Activated naive CD8-positive, alpha-beta T cell treated with anti-CD3 and anti-CD28 coated beads, Interleukin-2, amount 10 ng/mL, durations not matched to agents 7 days and 5 days (primary cell): ENCODE measurements at places on chromosomes 4 and X. TPM values are rescaled to one million over a fixed set of nuclear protein-coding genes. Genes with fewer than 3 reads are reported as not detected.
A peak's percentile ranks its signal among the peaks of the same experiment; 100 is the strongest.

DNA sequence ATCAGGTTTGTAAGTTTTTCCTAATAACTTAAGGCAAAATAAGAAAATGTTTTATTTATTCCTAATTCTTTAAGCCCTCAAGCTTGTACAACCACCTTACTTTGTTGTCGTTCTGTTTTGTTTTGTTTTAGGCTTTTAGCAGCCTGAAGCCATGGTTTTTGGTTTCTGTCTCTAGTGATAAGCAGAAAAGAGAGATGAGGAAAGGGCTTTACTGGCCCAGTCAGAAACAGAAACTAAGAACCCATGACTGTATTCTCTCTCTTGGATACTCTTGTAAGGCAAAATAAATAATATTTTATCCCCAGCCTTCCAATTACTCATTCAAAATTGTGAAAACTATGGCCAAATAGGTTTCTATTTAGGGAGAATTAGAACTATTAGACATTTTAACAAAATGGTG, 29.4 kb downstream of the TBC1D19 start:
- peaks cover 11% of the 10 kb centered on the region for H3K4me1 ChIP-seq
- H3K4me3 ChIP-seq: no peak overlapping the region
- H3K27me3 ChIP-seq: no peaks in the 10 kb centered on the region

DNA sequence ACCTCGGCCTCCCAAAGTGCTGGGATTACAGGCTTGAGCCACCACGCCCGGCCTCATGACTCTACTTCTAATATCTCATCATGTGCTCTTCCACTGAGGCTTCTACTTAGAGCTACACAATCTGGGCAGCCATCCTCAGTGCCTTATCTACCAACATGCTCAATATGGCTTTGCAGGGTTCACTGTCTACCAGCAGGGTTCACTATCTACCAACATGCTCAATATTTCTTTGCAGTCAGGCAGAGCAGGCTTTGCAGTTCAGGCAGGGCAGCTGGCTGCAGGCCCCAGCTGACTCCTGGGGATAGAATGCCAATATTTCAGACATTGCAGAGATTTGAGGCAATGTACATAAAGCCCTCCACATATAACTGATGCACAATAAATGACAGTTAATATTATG, 47.5 kb downstream of the PKD2 start:
- H3K36me3 ChIP-seq: peaks cover 9% of the 10 kb centered on the region
- H3K4me1 ChIP-seq: peaks cover 3% of the 10 kb centered on the region
- H3K4me3 ChIP-seq: no peak overlapping the region
- H3K27me3 ChIP-seq: no peaks in the 10 kb centered on the region
- no peak for DNase-seq

- no peak overlapping the region for H3K4me3 ChIP-seq
- no peaks in the 10 kb centered on the region for H3K36me3 ChIP-seq
- no peak overlapping the region for H3K27ac ChIP-seq
- DNase-seq: no peak
- no peaks in the 10 kb centered on the region for H3K27me3 ChIP-seq
- no peaks in the 10 kb centered on the region for H3K4me1 ChIP-seq
Measured at GRCh38 chr4:84051639-84052038, 447.5 kb downstream of the NKX6-1 start.

GRCh38 chr4:157389741-157390140, 169.2 kb downstream of the GRIA2 start:
- no peak overlapping the region for H3K4me3 ChIP-seq
- H3K27me3 ChIP-seq: no peaks in the 10 kb centered on the region
- no peak overlapping the region for H3K27ac ChIP-seq

DNA sequence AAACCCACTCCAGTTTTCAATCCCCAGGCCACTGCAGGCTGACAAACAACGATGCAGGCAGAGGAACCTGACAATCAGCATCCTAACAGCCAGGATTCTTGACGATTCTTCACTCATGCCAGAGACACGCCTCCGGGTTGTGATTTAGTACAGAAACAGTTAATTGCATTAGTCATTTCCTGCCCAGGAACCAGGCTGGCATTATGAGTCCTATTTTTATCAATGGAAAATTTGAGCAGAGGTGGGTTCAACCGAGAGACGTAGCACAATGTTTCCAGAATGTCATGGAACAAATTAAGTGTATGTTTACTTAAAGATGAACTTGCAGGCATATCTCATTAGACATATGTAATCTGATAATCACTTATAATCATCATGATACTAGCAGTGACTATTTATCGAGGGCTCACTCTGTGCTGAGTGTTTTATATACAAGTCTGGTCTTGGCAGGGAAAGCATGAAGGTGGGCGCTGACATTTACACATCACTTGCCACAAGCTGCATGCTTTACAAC, 159.7 kb downstream of the NSUN7 start:
- no peaks in the 10 kb centered on the region for H3K27me3 ChIP-seq
- no peak overlapping the region for H3K4me3 ChIP-seq
- H3K27ac ChIP-seq: no peak overlapping the region
- H3K4me1 ChIP-seq: peaks cover 9% of the 10 kb centered on the region
- H3K36me3 ChIP-seq: no peaks in the 10 kb centered on the region

Gene TGIF2LX
- total RNA-seq: not detected

Gene NBDY
- 47.0 TPM for total RNA-seq

Gene CWH43
- not detected for total RNA-seq

GRCh38 chrX:82973646-82974045, 534.4 kb upstream of the POU3F4 start:
- DNase-seq: no peak
- H3K27me3 ChIP-seq: no peaks in the 10 kb centered on the region
- H3K4me3 ChIP-seq: no peak overlapping the region
- H3K36me3 ChIP-seq: no peaks in the 10 kb centered on the region
- no peak overlapping the region for H3K27ac ChIP-seq

- no peaks in the 10 kb centered on the region for H3K36me3 ChIP-seq
- H3K4me1 ChIP-seq: no peaks in the 10 kb centered on the region
- H3K4me3 ChIP-seq: no peak overlapping the region
- H3K27me3 ChIP-seq: no peaks in the 10 kb centered on the region
Measured at GRCh38 chr4:167452922-167453430, 218.7 kb upstream of the SPOCK3 start.

- no peak overlapping the region for H3K27ac ChIP-seq
- no peaks in the 10 kb centered on the region for H3K36me3 ChIP-seq
- no peaks in the 10 kb centered on the region for H3K4me1 ChIP-seq
- H3K4me3 ChIP-seq: no peak overlapping the region
- no peak for DNase-seq
Measured at GRCh38 chr4:167196344-167197012, 37.8 kb downstream of the SPOCK3 start.

GRCh38 chrX:132532913-132533312, 44.1 kb upstream of the MBNL3 start:
- H3K27ac ChIP-seq: no peak overlapping the region
- H3K4me3 ChIP-seq: no peak overlapping the region
- H3K36me3 ChIP-seq: peaks cover 2% of the 10 kb centered on the region
- H3K4me1 ChIP-seq: peaks cover 5% of the 10 kb centered on the region
- no peak for DNase-seq
- no peaks in the 10 kb centered on the region for H3K27me3 ChIP-seq

DNA sequence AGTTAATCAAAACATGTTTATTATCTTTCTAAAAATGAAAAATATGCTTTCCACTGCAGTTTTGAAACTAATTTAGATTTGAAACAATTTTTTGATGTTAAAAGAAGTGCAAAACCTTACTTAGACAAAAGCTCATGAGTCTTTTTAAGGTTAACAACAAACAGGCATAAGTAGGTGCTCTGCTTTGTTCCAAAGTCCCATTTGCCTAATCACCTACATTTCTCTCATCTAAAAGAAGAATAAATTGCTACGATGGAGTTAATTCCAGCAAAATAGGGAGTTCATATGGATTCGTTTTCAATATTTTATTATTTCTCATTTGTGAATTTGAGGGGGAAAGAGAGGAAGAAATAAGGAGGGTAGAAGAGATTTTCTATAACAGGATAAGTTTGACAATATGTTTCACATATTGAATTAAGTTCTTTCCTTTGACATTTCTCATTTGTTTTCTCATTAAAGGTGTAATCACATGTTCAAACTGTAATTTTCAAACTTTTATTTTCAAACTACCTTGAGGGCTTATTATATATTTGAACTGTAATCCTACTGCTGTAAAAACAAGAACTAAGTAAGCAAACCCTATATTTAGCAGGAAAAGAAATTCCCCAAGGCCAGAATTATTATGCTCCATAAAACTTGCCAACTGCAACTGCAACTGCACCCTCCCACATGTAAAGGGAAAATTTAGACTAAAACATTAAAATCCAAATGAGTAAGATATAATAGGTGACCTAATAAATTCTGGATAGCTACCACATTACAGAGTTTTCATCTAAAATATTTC, 9.6 kb upstream of the SLC39A8 start:
- H3K4me1 ChIP-seq: peaks cover 5% of the 10 kb centered on the region
- H3K27me3 ChIP-seq: peaks cover 21% of the 10 kb centered on the region
- H3K4me3 ChIP-seq: no peak overlapping the region
- no peaks in the 10 kb centered on the region for H3K36me3 ChIP-seq
- no peak for DNase-seq
- H3K27ac ChIP-seq: no peak overlapping the region

GRCh38 chr4:176885224-176885623, 92.5 kb upstream of the VEGFC start:
- no peak overlapping the region for H3K4me3 ChIP-seq
- no peaks in the 10 kb centered on the region for H3K4me1 ChIP-seq
- DNase-seq: no peak
- H3K36me3 ChIP-seq: no peaks in the 10 kb centered on the region

DNA sequence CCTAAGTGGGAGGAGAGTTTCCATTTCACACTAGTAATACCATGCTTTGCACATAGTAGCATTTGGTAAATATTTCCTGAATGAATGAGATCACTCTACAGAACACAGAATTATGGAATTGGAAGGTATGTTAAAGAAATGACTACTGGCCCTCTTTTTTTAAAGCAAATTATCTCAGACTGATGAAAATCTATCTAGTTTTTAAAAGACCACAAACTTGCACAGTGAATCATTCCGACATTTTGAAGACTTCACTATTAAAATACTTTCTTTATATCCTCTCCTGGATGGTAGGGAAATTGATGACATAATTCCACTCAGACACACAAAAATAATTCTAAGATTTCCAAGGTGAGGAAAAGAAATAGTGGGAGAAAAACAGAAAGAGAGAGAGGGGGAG, 68.4 kb upstream of the ETNPPL start:
- no peak overlapping the region for H3K4me3 ChIP-seq
- no peak for DNase-seq
- no peaks in the 10 kb centered on the region for H3K36me3 ChIP-seq
- peaks cover 7% of the 10 kb centered on the region for H3K27me3 ChIP-seq
- no peak overlapping the region for H3K27ac ChIP-seq
- peaks cover 5% of the 10 kb centered on the region for H3K4me1 ChIP-seq

Gene CCNI
- 243 TPM for total RNA-seq

DNA sequence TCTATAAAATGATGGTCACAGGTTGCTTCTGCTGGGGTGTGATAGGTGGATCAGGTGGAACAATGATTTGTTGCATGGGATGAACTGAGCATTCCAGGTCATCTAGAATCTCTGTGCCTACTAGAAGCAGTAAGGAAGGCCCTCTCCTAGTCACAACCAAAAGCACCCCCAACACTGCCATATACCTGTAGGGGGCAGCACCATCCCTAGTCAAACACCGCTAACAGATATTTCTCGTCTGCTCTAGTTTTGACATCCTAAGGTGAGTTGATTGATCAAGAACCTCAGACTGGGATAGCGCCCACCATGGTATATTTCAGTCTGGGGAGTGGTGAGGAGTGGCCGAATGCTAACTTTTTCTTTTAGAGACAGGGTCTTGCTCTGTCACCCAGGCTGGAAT, 160.2 kb downstream of the NHS start:
- no peak overlapping the region for H3K27ac ChIP-seq
- no peaks in the 10 kb centered on the region for H3K36me3 ChIP-seq
- DNase-seq: peak; percentile 33
- H3K27me3 ChIP-seq: no peaks in the 10 kb centered on the region

DNA sequence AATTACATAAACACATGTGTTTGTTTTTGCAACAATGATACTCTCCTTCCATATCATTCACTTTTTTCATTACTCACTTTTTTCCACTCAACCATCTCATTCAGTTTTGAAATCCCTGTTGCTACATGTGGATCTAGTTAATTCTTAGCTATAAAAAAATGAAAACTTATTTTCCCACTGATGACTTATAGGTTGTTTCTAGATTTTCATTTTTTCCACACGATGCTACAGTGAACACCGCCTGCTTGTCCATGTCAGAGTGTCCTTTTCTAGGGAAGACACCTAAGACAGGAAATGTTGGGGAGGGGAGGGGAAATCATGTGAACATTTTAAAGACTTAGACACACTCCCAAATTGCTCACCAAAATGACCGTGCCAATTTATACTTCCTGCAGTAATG, 70.2 kb downstream of the SUPT20HL2 start:
- peaks cover 1% of the 10 kb centered on the region for H3K4me1 ChIP-seq
- H3K4me3 ChIP-seq: no peak overlapping the region
- peaks cover 6% of the 10 kb centered on the region for H3K27me3 ChIP-seq
- H3K27ac ChIP-seq: no peak overlapping the region
- no peaks in the 10 kb centered on the region for H3K36me3 ChIP-seq

Gene HSFX1
- 1.4 TPM for total RNA-seq

DNA sequence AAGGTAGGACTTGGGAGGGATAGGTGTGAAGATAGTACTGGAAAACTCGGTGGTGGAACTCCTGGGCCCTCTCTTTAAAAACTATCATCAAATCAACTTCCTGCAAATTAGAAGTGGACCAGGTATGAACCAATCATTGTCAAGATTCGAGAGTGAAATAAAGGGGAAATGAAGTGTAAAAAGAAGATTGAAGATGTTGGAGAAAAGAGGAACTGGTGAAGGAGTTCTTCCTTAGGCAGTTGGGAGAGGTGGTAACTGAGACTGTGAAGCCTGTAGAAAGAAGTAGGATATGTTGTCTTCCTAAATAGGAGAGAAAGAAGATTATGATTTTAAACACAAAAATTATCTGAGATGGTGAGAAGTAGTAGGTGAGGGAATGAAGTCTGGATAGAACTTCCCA, 212.2 kb downstream of the PPP1R2C start:
- H3K4me3 ChIP-seq: no peak overlapping the region
- no peak overlapping the region for H3K27ac ChIP-seq
- DNase-seq: no peak
- no peaks in the 10 kb centered on the region for H3K4me1 ChIP-seq
- H3K27me3 ChIP-seq: no peaks in the 10 kb centered on the region
- peaks cover 1% of the 10 kb centered on the region for H3K36me3 ChIP-seq

GRCh38 chrX:13126775-13127174, 82.4 kb upstream of the FAM9C start:
- peaks cover 6% of the 10 kb centered on the region for H3K36me3 ChIP-seq
- DNase-seq: no peak
- H3K4me1 ChIP-seq: peaks cover 53% of the 10 kb centered on the region
- H3K27me3 ChIP-seq: no peaks in the 10 kb centered on the region
- no peak overlapping the region for H3K27ac ChIP-seq
